OCI-M1 (cell line): ENCODE measurements at places on chromosomes 2 and 18.

DNA sequence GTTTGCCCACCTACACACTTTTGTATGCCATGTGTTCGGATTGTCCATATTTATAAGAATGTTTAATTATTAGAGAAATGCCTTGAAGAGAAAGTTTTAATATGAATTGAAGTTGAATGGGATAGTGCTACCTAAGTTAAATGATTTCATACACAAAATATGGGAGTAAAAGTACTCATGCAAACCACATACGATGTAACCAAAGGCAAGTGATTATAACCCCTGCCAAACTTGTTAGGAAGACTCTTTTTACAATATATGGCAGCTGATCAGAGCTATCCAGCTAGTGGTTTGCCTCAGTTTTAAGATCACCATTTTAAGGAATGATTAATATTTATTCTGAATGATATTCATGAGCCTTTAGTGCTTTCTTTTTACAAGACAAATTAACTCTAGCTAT lies 106.7 kb downstream of the MYO1B start:
- no peak for DNase-seq

DNA sequence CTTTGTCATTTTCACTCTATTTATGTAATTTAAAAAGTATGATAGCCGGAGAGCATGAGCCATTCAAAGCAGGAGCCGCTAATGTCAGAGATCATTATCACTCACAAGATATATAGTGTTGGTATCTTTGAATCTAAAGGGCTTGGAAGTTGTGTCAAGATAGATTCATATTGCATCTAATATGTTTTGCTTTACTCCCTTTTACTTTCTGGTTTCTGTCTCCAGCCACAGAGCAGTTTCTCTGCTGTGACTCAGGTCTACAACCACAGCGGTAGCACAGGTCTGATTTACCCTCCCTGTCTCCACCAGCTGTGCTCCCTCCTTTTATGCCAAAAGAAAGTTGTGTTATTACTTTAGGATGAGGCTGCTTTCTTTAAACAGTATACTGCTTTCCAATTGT lies 424.0 kb downstream of the ARHGAP15 start:
- no peak for DNase-seq

DNA sequence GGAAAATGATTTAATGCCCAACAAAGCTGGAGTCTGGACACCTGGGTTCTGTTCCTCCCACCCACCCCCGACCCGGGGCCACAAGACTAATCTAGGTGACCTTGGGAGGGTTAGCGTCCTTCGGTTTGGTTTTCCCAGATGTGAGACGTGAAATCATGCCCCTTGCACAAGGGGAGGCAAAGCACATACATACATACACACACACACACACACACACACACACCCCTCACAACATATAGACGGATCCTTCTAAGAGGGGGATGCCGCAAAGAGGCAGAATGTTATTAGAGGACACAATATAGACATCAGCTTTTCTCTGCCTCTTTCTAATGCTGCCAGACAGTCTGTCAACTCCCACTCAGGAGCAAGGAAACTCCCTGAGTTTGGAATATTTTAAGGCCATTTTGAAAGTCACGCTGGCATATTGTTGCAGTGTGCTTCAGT lies 616 bp upstream of the RBMS1 start:
- no peak for DNase-seq

DNA sequence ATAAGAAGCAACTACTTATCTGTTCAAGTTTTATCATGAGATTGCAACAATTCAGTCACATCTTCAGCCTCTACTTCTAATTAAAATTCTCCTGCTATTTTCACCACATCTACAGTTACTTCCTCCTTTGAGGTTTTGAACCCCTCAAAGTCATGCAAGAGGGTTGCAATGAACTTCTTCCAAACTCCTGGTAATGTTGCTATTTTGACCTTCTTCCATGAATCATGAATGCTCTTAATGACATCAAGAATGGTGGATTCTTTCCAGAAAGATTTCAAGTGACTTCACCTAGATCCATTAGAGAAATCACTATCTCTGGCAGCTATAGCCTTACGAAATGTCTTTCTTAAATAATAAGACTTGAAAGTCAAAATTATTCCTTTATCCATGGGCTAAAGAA lies 1052.8 kb upstream of the NRXN1 start:
- DNase-seq: peak; percentile 52

- no peak for DNase-seq
Measured at GRCh38 chr2:152446213-152446612, 111.2 kb downstream of the FMNL2 start.

GRCh38 chr18:75162467-75162866 lies 46.5 kb downstream of the PTGR3 start:
- no peak for DNase-seq

GRCh38 chr2:120465701-120465988 lies 119.7 kb downstream of the INHBB start:
- DNase-seq: no peak

GRCh38 chr2:188176620-188177019 lies 115.1 kb upstream of the GULP1 start:
- no peak for DNase-seq

- no peak for DNase-seq
Measured at GRCh38 chr2:221434142-221434541, 138.0 kb downstream of the EPHA4 start.

- peak; percentile 18 for DNase-seq
Measured at GRCh38 chr2:27804146-27804545, 32.6 kb downstream of the MRPL33 start.

DNA sequence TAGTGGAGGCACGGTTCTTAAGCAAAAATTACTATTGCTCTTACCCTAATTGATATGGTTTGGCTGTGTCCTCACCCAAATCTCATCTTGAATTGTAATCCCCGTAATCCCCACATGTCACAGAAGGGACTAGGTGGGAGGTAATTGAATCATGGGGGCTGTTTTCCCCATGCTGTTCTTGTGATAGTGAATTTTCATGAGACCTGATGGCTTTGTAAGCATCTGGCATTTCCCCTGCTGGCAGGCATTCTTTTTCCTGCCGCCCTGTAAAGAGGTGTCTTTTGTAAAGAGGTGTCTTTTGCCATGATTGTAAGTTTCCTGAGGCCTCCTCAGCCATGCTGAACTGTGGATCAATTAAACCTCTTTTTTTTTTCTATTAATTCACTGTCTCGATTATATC lies 1691.8 kb upstream of the SLC39A10 start:
- DNase-seq: no peak

DNA sequence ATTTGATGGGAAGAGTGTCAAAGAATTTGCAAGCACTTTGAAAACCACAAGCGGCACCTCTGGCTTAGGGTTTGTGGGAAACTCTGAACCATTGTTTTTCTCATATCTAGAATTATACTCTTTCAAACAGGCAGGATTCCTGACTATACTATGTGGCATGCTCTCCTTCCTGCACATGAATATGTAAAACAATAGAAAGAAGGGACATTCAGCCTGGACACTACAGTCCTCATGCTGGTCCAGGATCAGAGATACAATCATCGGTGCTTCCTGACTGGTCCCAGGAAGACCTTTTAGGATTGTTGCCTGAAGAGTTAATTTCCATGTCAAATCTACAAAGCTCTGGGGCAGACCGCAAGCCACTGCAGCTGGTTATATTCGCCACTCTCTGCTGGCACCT lies 55.7 kb upstream of the RASGRP3 start:
- DNase-seq: no peak

DNA sequence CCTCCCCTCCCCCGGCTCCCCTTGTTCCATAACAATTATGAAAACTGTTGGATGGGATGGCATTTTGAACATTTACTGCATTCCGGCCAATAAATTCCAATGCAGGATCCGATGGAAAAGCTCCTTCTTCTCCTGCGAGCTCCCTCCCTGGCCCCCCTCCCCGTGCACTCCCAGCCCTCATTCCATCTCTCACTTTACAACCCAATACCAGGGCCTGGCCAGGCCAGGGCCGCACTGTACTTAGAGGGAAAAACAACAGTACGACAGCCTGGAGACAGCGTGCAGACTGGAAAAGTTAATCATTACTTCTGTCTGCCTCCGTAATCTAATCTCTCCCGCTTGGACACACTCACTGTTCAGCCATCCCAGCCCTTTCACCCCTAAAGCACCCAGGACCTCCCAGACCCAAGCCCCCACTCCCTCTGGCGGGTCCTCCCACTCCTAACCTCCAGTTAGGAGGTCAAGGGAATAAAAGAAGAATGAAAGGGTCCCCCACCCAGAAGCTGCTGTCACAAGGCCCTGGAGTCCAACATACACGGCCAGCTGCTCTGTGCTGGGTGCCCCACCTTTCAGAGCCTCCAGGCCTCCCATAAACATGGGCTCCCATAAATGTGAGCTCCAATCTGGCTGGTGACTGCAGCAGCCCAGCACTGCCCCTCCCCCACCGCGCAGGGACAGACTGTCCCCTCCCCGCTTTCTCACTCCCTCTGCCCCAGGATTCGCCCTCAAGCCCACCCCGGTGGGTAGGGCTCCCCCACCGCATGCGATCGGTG lies 20.6 kb downstream of the SMAD7 start:
- no peak for DNase-seq
